Osteoblast (primary cell): ENCODE measurements at places on chromosomes 12 and 14. TPM values are rescaled to one million over a fixed set of nuclear protein-coding genes. Genes with fewer than 3 reads are reported as not detected.

GRCh38 chr14:25520821-25521220 is 470.9 kb upstream of the STXBP6 start:
- no peak for DNase-seq

DNA sequence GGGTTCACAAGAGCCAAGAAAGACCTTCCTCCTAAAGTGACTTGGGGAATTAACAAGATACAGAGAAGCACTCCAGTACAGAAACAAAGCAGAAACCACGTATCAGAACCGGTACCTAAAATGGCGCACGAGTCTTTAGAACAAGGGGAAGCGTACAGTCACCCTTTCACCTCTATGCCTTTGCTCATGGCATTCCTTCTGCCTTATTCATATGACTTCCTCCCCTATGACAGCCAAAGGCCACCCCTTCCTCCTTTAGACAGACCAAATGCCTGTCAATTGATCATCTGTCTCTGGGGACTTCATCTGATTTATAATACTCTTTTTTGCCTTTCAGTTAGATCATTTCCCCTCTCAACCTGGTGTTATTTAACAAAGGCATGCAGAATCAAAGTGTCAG is 89.5 kb upstream of the OSBPL8 start:
- DNase-seq = no peak

DNA sequence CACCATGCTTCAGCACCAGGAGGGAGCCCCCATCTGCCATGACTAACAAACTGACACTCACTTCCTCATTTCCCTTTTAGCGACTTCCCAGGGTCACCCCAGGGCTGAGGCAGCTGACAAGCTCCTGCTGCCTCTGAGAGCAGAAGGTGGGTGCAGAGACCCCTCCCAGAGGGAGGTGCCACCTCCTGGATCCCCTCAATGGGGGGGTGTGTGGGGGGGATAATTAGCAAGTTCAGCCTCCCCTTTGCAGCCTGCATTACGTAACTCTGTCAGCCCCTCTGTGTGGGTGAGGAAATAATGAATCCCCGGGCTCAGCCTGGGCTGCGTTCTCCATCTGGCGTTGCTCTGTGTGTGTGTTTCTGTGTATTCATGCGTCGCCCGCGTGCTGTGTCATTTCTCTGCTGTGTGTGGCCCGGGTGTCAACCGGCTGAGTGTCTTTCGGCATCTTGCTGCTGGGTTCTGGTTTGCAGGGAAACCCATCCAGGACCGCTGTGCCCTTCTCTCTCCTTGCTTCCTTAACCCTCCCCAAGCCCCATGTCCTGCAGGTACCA is 28.0 kb downstream of the NOS1 start:
- no peak for DNase-seq

GRCh38 chr12:61780435-61780834 is 479.8 kb upstream of the USP15 start:
- no peak for DNase-seq

The ARHGDIB gene
- 1.5 and 7.2 TPM in 2 replicates for total RNA-seq

GRCh38 chr14:23094666-23095195 is at the start of gene ACIN1:
Gene ACIN1, minus strand, starts transcription at chr14:23095136. Its CDS starts 24 bp downstream, at chr14:23095112.
- DNase-seq = peak; percentile 92

The LRP1-AS gene
- total RNA-seq = not detected in 2 replicates
